ENCODE measurements at places on chromosomes 3 and 15. TPM values are rescaled to one million over a fixed set of nuclear protein-coding genes. Genes with fewer than 3 reads are reported as not detected.

DNA sequence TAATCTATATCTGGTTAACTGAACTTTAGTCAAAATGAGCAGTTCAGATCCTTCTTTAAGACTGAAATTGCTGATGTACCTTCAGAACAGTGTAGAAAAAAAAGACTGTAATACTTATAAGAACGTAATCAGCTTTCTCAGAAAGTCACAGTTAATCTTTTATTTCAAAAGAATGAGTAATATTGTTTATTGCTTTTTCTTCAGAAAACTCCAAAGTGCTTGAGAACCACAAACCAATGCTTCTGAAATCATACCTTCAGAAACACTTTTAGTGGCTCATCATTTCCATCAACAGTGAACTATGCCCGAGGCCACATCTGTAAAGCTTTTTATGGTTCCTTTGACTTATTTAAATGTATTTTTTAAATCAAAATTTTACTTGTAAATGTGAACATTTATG lies 33.3 kb upstream of the CLASP2 start:
- no peak for DNase-seq

- no peak for DNase-seq
These were observed 81.5 kb upstream of the CDIN1 start for GRCh38 chr15:36497901-36498300.

Gene CNBP
- total RNA-seq: 314 TPM

Gene TMEM45A
- 15.9 TPM for total RNA-seq

Gene TLR9
- 0.87 TPM for total RNA-seq

Gene MESP1
- 4.9 TPM for total RNA-seq

Gene STARD9
- 15.4 TPM for total RNA-seq

Gene BRPF1
- 23.7 TPM for total RNA-seq

Data from upper lobe of right lung (tissue), 1 donor.